Stimulated activated CD8-positive, alpha-beta memory T cell treated with anti-CD3 and anti-CD28 coated beads, Interleukin-15, amount 100 ng/mL, for 4 hours (primary cell): ENCODE measurements at places on chromosomes 2 and 18.

DNA sequence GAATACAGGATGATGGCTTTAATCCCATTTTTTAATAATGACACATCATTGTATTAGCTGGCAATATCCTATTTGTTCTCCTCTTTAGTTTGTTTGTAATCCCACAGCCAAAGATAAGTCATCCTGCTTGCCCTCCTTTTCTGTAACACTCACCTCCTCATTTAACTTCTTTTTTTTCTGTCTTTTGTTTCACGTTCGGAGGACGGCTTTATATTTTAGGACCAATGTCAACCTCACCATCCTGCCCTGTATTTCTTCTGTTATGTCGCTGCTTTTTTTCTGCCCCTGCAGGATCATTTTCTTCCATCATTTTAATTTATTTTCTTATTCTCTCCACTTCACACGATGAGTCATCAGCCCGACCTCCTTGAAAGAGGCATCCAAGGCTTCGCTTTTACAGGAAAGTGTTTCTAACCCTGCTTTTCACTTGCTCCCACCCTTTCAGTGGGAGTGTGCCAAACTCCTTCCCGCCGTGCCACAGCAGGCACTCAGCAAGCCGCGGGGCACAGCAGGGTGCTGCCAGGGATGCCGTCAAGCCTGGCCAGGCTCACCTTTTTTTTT lies 11.4 kb downstream of the RAB31 start:
- DNase-seq = no peak

- DNase-seq = no peak
Measured at GRCh38 chr2:174062934-174063333, 97.8 kb upstream of the SP3 start.

DNA sequence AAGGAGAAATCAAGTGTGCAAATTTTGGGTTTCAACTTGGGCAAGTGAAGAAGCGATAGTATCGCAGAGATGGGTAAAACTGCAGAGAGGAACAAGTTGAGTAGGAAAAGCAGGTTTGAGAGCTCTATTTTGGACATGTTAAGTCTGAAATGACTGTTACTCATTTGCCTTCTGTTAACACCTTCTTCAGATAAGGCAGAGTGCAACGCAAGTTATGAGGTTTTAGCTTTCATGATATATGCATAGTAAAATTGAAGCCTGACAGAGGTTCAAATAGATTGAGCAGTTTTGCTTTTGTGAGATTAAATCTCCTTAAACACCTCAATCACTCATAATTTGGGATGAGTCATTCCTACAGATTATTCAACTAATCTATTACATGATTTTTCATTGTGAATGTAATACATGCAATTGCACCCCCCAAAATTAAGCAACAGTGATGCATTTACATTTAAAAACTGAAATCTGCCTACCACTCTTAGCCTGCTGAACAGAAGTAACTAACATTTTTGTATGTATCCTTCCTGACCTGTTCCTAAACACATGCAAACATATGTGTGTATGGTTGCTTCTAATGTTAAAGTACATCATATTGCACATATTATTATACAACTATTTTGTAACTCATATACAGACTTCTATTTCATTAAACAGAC lies 575.4 kb downstream of the ARHGAP15 start:
- no peak for DNase-seq

DNA sequence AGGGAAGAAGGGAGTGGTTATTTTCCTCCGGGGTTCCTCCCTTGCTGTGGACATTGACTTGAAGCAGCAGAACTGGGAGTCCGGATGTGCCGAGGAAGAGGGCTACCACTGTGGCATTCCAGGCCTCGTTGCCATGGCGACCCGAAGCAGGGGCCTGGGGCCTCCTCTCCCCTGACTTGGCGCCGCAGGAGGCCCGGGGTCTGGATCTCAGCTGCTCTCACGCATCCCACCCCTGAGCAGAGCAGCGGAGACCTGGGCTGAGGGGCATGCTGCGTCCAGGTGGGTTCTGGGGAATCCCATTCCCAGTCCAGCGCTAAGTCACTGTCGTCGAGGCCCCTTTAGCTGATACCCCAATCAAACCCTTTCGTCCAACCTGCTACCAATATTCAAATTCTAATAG lies 100.2 kb downstream of the BCL11A start:
- DNase-seq = no peak

- DNase-seq = no peak
Measured at GRCh38 chr2:227267410-227268115, 57.5 kb upstream of the MFF start.

DNA sequence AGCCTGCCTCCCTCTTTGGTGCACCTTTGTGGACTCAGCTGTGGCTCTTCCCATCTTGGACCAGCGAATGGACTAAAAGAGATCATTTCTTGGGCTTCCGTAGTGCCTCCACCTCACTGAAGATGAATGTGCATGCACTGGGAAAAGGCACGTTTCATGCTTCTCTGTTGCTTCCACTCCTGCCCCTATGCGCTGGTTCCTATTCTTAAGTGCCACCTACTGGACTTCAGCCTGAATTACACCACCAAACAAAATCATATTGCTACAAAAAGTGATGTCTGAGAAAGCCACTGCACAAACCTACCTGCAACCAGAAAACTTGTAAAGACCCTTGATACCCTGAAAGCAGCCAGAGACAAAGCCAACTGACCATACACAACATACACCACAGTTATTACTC lies 695.6 kb downstream of the TSN start:
- DNase-seq = no peak
